ENCODE measurements at places on chromosomes 13 and 19.

GRCh38 chr13:86856991-86857390 lies 814.2 kb upstream of the SLITRK5 start:
- no peak for DNase-seq

DNA sequence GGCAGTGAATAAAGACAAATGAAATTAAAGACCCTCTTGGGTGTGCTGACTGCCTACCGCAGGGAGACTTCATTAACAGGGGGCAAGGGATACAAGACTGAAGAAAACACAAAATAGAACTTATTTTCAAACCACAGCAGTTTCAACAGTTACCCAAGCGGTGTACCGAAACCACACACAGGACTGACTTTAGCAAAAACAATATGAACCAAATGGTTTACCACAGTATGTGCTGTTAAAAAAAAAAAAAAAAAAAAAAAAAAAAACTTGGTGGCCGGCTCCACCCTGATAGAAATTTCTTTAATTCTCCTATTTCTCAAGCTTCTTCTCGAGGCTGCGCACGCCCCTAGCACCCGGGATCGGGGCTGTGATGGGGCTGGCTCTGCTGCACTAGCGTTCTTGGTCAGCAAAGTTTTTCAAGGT lies 42.6 kb downstream of the KLF2 start:
- DNase-seq: no peak

DNA sequence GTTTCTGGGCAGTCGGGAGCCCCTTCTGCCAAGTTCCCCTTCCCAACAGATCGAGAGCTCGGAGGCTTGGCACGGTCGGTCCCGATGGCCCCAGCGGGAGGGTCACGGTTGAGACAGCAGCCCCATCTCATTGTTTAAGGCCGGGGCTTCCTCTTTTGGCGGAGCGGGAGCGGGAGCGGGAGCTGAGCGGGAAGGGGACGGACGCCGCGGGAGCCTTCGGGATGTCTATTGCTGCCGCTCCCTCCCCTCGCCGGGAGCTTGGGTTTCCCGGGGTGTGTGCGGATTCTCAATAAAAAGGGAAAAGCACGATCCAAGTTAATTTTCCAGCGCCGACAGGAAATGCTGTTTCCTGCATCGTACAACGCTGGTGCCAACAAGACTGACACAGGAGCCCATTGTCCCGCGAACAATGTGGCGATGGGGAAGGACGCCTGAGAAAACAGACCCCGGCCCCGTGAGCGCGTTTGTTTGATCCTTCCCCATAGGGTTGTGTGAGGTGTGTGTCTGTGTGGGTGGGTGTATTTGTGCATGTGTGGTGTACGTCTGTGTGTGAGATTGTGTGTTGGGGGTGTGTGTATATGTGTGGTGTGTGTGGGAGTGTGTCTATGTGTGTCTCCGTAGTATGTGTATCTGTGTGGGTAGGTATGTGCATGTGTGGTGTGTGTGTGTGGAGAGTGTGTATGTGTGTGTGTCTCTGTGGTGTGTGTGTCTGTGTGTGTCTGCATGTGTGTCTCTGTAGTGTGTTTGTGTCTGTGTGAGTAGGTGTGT lies 36.3 kb upstream of the FLT1 start:
- no peak for DNase-seq

DNA sequence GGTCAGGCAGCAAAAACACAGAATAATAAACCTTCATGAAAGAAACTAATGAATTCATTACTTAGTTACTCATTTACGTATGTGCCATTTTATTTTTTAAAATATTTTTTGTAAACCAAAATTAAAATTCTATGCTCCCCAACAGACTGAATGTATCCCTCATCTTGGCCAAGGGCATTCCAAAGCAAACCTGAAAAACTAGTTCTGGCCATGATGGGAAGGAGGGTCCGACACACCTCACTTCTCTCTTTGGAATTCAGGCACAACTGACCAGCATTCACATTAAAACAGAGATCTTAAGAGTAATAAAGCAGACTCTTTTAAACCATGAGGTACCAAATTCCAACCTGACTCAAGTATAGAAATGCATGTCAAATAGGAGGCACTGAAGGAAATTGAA lies 1576.9 kb upstream of the SPRY2 start:
- DNase-seq: no peak

DNA sequence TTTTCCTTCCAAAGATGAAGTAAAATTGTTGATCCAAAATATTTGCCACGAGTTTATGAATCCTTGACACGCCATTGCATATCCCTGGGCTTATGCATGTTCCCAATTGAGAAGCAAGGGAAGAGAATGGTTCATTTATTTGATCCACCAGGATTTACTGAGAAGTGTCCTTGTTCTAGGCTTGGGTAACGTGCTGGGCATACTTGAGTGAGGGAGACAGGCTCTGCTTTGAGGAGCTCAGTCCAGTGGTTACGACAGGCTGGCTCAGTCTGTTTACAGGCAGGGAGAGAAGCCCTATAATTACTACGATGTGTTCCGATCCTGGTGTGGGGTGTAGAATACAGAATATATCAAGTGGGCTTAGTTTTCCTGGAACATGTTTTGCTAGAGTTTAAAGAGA lies 6.3 kb upstream of the PNMA8C start:
- no peak for DNase-seq

GRCh38 chr13:47503475-47503874 lies 497.6 kb downstream of the SUCLA2 start:
- no peak for DNase-seq

GRCh38 chr19:16325161-16325527 lies 518 bp downstream of the KLF2 start:
- no peak for DNase-seq

All from stimulated activated CD8-positive, alpha-beta memory T cell treated with anti-CD3 and anti-CD28 coated beads, Interleukin-15, amount 100 ng/mL, for 1 hour (primary cell).